PC-3 (cell line): ENCODE measurements at places on chromosomes 12 and 14. TPM values are rescaled to one million over a fixed set of nuclear protein-coding genes. Genes with fewer than 3 reads are reported as not detected.

The MUCL1 gene
- total RNA-seq: not detected in 2 replicates

The RPS29 gene
- 1,420 and 1,912 TPM in 2 replicates for total RNA-seq

The OR4K13 gene
- total RNA-seq: not detected in 2 replicates

The ADSS1 gene
- 7.9 and 8.8 TPM in 2 replicates for total RNA-seq

The ZNF891 gene
- total RNA-seq: 0.86 and 0.98 TPM in 2 replicates

The KIF26A gene
- 3.1 TPM in 2 replicates for total RNA-seq

The SPTSSA gene
- 8.7 and 14.0 TPM in 2 replicates for total RNA-seq

The SERPINA10 gene
- not detected in 2 replicates for total RNA-seq

The SDR9C7 gene
- not detected in 2 replicates for total RNA-seq

The SLC25A47 gene
- 0.07 TPM in 1 of 2 replicates, not detected in the other for total RNA-seq

The DAD1 gene
- total RNA-seq: 228 and 258 TPM in 2 replicates

The FBLN5 gene
- 0.17 and 0.58 TPM in 2 replicates for total RNA-seq

The HCFC2 gene
- 7.8 and 10.7 TPM in 2 replicates for total RNA-seq

The HRK gene
- 0.33 and 0.58 TPM in 2 replicates for total RNA-seq

The PRH2 gene
- not detected in 2 replicates for total RNA-seq

The RNASE2 gene
- total RNA-seq: not detected in 2 replicates

The A2M gene
- not detected in 2 replicates for total RNA-seq

The GPRC5D gene
- not detected in 2 replicates for total RNA-seq

The OR4N2 gene
- total RNA-seq: not detected in 2 replicates

The ADIPOR2 gene
- total RNA-seq: 26.5 and 37.2 TPM in 2 replicates

The CFAP54 gene
- total RNA-seq: 0.77 and 1.1 TPM in 2 replicates

The RCOR1 gene
- total RNA-seq: 22.2 and 23.4 TPM in 2 replicates

The SLC6A15 gene
- not detected in 2 replicates for total RNA-seq

The TAS2R13 gene
- total RNA-seq: 0.11 and 0.86 TPM in 2 replicates

The GLI1 gene
- total RNA-seq: 3.0 TPM in 1 of 2 replicates, not detected in the other

The PPFIA2 gene
- not detected in 2 replicates for total RNA-seq

The SRGAP1 gene
- total RNA-seq: 7.5 and 11.0 TPM in 2 replicates

The GMPR2 gene
- 51.8 and 56.9 TPM in 2 replicates for total RNA-seq

The LDHB gene
- 432 and 548 TPM in 2 replicates for total RNA-seq

The MYF5 gene
- total RNA-seq: not detected in 2 replicates

The CEP170B gene
- total RNA-seq: 33.2 and 53.4 TPM in 2 replicates

The INHBC gene
- not detected in 2 replicates for total RNA-seq

The ARHGEF40 gene
- 2.7 and 3.9 TPM in 2 replicates for total RNA-seq

The RPL10L gene
- total RNA-seq: not detected in 2 replicates

The RTL1 gene
- not detected in 2 replicates for total RNA-seq

The GALNT8 gene
- total RNA-seq: not detected in 2 replicates

The TMEM119 gene
- not detected in 2 replicates for total RNA-seq

The CD4 gene
- total RNA-seq: 0.23 TPM in 1 of 2 replicates, not detected in the other

The MYH6 gene
- not detected in 2 replicates for total RNA-seq

The CPM gene
- 3.1 and 5.3 TPM in 2 replicates for total RNA-seq

The TOMM20L gene
- total RNA-seq: not detected in 2 replicates

The RFLNA gene
- not detected in 2 replicates for total RNA-seq

The CLEC6A gene
- not detected in 2 replicates for total RNA-seq

The TMEM132D gene
- not detected in 2 replicates for total RNA-seq

The FAM90A1 gene
- not detected in 2 replicates for total RNA-seq

The SPIC gene
- total RNA-seq: not detected in 2 replicates

The GUCY2C gene
- not detected in 2 replicates for total RNA-seq
